ENCODE measurements at places on chromosomes 4 and X.

DNA sequence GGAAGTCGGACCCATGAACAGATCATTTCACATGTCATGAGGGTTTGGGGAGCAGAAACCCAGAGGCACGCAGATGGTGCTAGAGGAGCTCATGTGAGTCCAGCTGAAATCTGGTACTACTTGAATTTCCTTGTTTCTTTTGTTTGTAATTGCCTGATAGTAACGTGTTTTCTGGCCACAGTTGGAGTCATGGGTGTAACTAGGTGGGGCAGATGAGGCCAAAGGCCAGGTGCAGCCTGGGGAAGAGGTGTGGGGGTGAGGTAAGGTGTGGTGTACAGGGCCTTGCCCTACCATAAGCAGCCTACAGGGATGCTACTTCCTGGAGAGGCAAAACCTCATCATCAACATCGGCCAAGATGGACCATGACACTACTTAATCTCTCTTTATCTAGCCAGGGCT is 271.4 kb downstream of the PTTG2 start:
- DNase-seq = no peak

DNA sequence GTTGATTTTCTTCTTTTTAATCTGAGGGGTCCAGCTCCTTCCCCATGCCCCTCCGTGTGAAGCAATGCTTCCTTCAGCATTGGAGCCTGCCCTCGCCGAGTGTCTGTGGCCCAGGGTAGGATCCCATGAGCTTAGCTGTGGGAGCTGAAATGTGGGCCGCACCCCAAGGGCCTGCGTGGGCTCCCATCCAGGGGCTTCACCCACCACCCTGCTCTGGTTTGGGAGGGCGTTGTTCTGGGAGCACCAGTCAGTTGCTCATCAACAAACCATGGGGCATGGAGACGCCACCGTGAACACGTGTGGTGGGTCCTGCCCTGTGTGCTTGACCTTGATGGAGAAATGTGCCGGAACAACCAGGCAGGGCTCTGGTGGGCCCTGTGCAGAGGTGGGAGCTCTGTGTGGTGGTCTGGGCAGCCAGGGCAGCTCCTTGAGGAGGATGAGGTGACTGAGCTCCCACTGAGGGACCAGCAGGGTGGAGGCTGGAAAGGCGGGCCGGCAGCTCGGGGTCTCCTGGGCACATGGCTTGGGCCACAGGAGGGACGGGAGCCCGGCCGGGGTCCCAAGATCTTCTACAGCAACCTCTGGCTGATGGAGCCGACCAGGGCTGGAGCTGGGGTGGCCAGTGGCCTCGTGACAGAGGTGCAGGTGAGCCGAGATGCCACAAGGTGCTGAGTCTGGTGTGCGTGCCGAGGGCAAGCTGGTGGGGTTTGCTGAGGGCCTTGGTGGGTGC is 39.6 kb upstream of the NKX1-1 start:
- no peak for DNase-seq

GRCh38 chrX:41259516-41259915 is 74.4 kb upstream of the DDX3X start:
- DNase-seq = no peak

DNA sequence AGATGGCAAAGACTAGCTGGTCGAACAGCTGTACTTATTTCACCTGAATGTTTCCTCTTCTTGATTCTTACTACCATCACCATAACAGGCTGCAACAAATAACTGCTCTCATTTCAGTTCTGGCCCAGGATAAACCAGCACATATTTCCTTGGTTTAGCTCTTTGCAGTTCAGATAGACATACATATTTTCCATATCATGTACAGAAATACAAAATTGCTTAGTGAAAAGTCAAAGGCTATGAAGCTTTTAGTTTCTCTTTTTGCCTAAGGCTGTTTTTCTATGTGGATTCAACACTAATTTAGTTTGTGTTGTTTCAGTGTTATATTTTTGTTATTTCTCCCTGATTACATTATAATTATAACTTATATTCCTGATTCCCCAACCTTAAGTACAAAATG is 103.6 kb upstream of the BMP3 start:
- DNase-seq = no peak

DNA sequence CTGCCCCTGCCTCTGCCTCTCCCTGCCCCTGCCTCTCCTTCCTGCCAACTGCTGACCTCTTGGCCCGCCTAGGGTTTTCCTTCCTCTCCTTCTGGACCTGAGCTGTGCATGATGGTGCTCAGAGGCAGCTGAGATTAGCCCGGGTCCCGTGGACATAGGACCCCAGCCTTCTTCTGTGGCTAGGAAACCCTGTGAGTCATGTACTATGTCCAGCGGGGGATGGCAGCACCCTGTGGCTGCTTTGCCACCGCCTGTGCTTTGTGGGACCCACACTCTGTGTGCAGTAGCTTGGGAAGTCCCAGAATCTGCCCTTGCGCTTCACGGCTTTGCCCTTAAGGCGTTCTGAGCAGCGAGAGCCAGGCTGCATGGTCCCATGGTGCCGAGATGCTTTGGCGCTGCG is 105.5 kb upstream of the PSAPL1 start:
- peak; percentile 38 for DNase-seq

GRCh38 chrX:97629597-97629985 is 745.9 kb downstream of the RPA4 start:
- DNase-seq = no peak

DNA sequence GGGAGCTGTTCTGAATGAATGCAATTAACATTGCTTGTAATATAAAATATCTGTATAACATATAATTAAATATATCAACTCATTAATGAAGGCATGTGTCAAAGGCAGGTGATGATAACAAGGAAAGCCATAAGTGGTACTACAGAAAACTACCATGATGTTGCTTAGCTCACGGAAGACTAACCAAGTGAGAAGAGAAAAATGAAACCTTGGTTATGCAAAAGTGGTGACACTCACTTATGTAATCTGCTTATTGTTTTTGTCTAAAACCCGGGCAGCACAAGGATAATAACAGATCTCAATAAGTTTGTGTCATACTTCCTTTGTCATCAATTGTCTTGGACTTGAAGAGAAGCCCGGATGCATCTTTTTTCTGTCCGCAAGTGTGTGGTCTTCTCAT is 156.4 kb downstream of the HS6ST2 start:
- no peak for DNase-seq

GRCh38 chr4:41670982-41671381 is 77.5 kb downstream of the PHOX2B start:
- no peak for DNase-seq

DNA sequence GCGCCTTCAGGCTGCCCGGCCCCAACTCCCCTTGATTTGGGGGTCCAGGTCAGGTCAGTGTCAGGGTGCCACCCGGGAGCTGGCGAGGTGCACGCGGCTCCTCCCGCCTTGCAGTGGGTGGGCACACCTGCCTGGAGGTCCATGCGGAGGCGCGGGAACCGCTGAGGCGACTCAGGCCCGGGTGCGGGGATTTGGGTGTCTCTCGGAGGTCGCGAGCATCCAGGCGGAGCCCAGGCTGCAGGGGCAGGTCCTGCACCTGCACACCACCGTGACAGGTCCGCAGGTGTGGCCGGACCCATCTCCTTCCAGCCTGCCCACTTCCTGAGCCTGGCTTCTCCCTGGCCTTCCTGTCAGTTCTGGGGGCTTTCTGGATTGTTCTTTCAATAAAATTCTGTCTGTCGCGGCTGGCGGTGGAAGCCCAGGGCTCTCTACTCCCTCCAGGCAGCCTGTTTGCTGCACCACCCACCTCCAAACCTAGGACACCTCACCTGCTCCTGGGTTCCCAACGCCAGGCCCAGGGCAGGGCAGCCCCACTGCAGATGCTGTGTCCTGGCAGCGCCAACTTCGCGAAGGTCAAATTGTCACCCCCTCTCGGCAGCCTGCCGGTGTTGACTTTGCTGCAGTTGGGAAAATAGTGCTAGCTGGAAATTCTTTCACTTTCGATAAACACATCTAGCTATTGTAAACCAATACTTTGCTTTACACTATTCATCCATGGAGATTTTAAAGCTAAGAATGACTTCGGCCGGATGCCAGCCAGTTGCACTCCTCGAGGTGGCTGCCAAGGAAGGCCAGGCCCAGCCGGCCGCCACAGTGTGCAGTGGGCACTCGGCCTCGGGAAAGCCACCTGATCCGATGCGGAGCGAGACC is 35.9 kb downstream of the FGFRL1 start:
- no peak for DNase-seq

GRCh38 chr4:100054071-100054470 is 104.0 kb upstream of the H2AZ1 start:
- no peak for DNase-seq

- no peak for DNase-seq
These were observed 12.0 kb downstream of the COL4A6 start for GRCh38 chrX:108426262-108426661.

- DNase-seq = no peak
These were observed 160.1 kb downstream of the RBMX2 start for GRCh38 chrX:130561930-130562329.

- no peak for DNase-seq
These were observed 219.0 kb upstream of the PSAPL1 start for GRCh38 chr4:7653510-7654369.

- no peak for DNase-seq
These were observed 77.4 kb downstream of the ANKRD17 start for GRCh38 chr4:73181231-73181630.

All from natural killer cell (primary cell).